ENCODE measurements at places on chromosomes 4 and X. TPM values are rescaled to one million over a fixed set of nuclear protein-coding genes. Genes with fewer than 3 reads are reported as not detected.

Gene FREM3
- not detected for total RNA-seq

Gene CT83
- not detected for total RNA-seq

Gene DDIT4L
- total RNA-seq = 5.9 TPM

Gene SHROOM2
- 1.8 TPM for total RNA-seq

Measured in sigmoid colon (tissue), 7 donors.